ENCODE measurements at places on chromosomes 6 and 20.

DNA sequence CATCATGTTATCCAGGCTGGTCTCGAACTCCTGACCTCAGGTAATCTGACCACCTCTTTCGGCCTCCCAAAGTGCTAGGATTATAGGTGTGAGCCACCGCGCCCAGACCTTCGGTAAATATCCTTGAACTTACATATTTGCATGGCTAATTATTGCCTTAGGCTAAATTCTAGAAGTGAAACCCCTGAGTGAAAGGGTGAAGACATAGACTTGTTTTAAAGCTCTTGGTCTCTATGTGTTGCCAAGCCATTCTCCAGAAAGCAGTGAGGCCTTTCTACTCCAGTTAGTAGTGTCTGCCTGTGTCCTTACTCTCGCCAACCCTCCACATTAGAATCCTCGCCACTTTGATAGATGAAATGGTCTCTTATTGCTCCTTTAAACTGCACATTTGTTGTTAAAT lies 2.6 kb upstream of the NOTCH4 start:
- no peak for DNase-seq

DNA sequence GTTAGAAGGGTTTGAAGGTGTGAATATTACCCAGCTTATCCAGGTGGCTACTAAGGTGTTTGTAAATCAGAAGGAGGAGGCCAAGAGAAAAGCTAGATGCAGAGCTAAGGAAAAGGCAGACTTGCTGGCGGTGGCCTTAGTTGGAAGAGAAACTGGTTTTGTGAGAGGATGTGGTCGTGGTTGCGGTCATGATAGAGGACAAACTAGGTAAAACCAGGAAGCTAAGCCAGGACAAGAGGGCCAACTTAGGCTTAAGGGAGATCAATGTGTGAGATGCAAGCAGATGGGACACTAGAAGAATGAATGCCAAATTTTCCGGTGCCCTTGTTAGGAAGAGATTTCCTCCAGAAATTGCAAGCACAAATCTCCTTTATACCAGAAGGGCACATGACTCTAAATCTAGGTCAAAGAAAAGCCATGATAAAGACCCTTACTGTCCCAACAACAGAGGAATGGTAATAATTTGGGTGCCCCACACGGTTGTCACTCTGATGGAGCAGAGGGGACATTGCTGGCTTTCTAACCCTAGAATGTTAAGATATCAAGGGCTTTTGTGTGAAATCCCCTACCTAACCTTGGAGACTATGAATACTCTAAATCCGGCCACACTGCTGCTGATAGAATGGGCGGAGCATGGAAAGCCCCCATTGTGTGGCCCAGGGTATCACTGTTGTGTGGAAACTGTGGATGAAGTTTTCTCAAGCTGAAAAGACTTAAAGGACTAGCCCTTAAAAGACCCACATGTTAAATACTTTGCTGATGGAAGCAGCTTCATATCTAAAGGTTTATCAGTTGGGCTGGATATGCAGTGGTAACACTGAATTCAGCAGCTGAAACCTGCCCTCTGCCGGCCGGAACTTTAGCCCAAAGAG lies 7.8 kb downstream of the IL22RA2 start:
- peak; percentile 33 for DNase-seq

DNA sequence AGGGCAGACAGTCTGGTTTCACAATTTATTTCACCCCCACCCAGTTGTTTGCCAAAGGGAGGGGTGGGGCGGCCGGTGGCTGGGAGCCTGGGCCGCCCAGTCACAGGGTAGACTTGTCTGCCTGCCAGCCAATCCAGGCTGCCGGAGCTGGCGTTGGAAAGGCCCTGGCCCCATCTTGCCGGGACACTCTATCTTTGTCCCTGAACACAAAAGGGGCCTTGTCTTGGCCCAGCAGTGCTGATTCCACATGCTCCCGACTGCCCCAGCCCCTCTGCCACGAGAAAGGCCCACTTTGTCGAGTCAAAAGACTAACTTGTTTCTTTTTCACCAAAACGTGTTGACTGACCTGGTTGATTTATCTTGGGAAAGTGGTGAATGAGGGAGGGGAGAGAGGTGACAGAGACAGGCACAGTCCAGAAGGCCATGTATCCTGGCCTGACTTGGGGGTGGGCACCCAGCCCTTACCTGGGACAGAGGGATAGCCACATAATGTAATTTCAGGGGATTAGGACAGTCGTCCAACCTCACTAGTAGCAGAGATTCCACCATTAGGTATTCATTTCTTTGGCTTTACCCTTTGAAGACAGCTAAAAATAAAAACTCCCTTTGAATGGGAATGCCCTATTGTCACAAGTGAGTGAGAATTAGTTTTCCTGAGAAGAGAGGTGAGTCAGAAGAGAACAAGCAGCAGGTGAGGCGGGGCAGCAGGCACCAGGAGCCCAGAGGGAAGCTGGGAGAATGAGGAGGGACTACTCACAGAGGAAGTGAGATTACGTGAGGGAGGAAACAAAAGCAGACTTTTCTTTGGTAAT lies 67.0 kb upstream of the SIRPA start:
- DNase-seq: peak; percentile 13

DNA sequence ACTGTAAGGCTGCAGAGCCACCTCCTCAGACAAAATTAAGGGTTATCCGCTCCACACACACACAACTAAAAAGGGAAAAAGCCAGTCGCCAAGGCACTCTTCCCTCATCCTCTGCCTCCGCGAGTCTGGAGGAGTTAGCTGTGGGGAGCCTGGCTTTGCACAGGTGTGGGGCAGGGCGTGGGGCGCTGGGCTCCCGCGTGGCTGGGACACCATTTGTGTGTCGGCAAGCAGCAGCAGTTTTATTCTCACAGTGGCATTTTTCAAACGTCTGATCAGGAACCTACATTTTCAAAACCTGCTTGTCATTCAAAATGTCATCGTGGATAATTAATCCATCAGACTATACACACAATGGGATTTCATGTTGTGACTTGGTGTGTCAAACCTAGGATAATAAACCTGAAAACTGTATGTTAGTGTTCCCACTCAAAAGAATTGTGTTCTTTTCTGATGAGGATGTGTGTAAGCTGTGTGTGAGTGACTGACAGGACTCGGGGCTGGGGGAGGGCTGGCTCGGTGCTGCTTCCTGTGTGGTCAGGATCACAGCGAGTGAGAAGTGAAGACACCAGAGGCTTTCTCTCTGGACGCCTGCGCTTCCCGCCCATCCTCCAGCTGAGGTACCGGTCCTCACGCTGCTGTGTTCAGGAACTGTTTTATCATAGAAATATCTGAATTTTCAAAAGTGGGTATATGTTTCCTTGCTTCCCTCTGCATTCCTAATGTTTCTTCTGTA lies 83.1 kb downstream of the IRF4 start:
- DNase-seq: peak; percentile 89

DNA sequence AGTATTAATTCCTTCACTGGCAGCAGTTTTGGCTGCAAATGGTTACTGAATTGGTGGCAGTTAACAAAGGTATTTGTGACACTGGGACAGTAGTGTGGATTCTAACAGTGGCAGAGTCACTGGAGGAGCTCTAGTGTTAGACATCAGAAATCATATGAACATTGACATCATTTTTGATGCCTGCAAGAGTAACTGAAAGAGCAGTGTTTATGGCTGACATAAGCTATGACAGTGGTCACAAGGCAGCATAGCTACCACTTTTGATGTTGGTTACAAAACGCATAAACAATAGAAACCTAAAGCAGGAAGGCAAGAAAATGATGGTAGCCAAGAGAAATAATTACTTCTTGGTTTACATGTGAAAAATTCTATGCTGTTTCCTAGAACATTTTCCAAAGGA lies 326.7 kb upstream of the MAN1A1 start:
- DNase-seq: no peak

DNA sequence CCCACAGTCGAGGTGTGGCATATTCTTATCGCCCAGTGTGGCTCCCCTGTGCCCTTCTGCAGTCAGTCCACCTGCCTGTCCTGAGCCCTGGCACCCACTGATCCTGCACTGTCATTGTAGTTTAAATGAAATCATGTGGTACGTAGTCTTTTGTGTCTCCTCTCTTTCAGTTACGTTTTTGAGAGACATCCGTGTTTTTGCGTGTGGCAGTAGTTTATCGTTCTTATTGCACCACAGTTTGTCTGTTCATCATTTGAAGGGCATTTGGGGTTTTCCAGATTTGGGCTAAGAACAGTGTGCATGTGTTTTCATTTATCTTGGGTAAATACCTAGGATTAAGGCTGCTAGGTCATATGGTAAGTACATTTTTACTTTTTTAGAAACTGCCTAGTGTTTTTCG lies 49.3 kb downstream of the SPATA2 start:
- DNase-seq: no peak

- DNase-seq: no peak
Measured at GRCh38 chr20:44449864-44450263, 25.8 kb upstream of the TTPAL start.

- no peak for DNase-seq
Measured at GRCh38 chr20:12790859-12791258, 217.9 kb upstream of the SPTLC3 start.

GRCh38 chr20:47265984-47266383 lies 90.5 kb downstream of the ZMYND8 start:
- DNase-seq: no peak

- peak; percentile 29 for DNase-seq
Measured at GRCh38 chr6:131949909-131950766, 1.0 kb downstream of the CCN2 start.

DNA sequence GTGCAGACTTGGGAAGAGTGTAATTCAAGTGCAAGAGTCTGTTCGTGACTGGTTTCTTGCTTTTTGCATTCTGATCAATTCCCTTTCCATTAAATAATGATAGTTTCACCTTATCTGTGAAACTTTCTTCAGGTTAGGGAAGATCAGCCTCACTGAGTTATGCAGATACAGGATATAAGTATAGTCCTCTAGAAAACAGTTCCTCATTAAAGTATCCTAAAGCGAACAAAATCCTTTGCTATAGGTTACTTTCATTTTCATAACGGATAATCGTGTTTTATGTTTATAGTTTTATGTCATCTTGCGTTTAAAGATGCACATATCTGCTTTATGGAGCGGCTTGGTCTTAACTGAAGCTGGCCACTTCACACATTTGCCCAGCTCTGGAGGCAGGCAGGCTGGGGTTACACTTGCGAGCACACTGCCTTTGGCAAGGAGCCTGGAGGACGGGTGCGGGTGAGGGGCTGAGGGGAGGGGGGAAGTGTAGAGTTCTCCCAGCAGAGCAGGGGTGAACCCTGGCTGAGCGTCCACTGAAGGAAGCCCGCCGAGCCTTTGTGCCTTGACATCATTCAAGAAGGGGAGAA lies 123.5 kb upstream of the IFNGR1 start:
- no peak for DNase-seq

DNA sequence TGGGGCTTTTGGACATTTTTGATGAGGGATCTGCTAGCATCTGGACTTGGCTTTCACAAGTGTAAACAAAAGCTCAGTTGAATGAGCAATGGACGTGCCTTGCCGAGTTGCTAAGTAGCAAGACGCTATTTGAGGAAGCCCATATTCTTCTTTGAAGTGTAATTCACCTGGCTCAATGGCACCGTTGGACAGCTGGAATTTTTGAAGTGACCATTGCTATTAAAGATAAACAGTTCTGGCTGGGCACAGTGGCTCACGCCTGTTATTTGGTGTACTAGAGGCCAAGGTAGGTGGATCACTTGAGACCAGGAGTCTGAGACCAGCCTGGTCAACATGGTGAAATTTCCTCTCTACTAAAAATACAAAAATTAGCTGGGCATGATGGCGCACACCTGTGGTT lies 88.8 kb upstream of the SOX4 start:
- no peak for DNase-seq

- DNase-seq: no peak
Measured at GRCh38 chr20:7858734-7859250, 81.5 kb downstream of the HAO1 start.

GRCh38 chr6:31094389-31094881 lies 17.9 kb downstream of the C6orf15 start:
- peak; percentile 23 for DNase-seq

GRCh38 chr6:6595952-6596351 lies 7.4 kb downstream of the LY86 start:
- no peak for DNase-seq

DNA sequence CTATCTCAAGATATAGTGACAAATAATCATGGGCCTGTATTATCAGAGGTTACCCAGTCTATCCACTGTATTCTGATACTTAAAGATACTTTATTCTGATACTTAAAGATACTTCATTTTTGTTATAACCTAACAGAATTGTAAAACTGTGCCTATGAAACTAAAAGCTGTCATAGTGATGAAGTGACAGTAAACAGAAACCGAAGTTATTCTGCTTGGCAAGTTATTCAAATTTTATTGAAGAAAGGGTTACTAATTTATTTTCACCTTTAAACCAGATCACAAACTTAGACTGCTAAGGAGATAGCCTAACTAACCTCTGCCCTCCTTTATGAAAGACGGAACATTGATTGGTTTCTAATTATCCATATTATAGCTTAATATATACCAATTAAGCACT lies 604.6 kb upstream of the IMPG1 start:
- DNase-seq: no peak

DNA sequence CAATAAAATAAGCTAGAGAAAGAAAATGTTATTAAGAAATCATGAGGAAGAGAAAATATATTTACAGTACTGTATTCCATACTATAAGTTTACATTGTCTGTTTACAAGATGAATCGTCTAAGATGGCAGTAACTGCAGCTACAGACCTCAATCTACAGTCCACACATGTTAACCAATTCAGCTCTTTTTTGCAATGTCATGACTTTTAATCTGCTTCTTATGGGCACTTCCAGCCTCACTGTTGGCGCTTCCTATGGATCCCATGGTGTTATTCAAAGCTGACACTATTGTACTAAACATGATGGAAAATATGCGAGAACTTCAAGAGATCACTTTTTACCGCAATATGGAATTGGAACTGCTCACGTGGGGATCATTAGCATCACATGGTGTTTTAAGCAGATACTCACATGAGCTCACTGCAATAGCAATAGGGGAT lies 451.5 kb upstream of the CITED2 start:
- no peak for DNase-seq

DNA sequence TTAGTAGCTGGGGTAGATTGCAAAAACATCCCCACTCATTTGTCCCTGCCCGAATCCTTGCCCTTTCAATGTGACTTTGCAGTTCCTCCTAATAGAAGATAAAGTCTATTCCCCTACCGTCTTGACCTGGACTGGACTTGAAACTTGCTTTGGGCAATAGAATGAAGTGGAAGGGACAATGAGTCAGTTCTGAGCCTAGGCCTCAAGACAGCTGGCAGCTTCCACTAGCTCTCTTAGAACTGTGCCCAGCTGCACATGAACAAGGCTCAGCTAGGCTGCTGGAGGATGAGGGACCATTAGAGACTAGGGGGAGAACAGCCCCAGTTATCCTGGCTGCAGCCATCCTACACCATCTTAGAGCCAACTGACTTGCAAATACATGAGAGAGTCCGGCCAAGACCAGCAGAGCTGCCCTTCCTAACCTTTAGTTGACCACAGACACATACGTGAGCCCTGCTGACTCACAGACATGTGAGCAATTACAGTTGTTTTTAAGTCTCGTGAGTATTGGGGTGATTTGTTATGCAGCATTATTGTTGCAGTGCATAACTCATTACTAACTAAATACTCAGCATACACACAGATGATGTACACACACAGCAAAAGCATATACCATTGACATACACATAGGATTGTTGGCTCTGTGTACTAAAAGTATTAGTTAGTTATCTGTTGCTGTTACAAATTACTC lies 105.5 kb downstream of the DHX35 start:
- no peak for DNase-seq

- no peak for DNase-seq
Measured at GRCh38 chr20:4820806-4821518, 99.3 kb downstream of the PRND start.

Data from activated CD4-positive, alpha-beta T cell treated with anti-CD3 and anti-CD28 coated beads for 48 hours (primary cell).